ENCODE measurements at places on chromosomes 12 and 14.

DNA sequence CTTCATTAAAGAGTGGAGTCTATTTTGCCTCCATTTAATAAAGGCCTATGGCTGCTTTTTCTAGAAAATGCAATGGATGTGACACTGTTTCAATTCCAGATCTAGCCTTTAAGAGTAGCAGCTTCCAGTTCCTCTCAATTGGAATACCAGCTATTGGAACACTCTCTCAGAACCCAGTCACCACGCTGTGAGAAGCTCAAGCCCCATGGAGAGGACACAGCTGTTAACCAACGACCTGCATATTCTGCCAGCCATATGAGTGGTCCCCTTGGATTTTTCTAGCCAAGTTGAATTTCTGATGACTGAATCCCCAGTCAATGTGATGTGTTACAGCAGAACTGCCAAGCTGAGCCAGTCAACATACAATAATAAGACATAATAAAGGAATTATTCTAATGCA, 131.8 kb downstream of the TMTC3 start:
- DNase-seq = no peak

DNA sequence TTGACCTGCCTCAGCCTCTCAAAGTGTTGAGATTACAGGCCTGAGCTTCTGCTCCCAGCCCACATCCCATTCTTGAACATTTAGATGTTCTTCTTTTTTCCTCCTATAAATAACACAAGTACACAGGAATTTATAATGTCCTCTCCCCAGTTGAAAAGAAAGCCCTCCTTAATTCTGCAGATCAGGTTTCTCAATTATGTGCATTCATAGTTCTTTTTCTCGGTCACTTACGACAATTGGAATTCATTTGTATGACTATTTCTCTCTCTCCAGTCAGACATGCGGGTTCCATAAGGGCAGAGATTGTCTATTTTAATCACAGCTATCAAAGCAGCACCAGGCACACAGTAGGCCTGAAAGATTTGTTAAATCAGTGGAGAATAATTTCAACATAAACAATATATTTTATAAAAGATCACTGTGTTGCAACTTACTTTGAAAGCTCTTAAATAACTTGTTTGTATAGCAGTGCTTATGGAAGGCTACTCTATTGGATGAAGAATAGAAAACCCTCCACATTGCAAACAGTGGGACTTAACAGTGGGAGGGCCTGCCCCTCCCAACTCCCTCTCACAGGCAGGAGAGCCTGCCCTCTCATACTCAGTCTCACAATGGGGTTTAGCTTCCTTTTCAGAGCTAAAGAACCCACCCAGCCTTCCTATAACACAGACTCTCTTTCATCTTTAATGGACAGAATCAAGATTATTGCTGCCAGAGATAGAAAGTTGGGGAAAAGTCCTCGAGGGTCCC, 84.1 kb upstream of the TRAF3 start:
- no peak for DNase-seq

GRCh38 chr12:58681730-58682129, 238.6 kb downstream of the LRIG3 start:
- DNase-seq = no peak

DNA sequence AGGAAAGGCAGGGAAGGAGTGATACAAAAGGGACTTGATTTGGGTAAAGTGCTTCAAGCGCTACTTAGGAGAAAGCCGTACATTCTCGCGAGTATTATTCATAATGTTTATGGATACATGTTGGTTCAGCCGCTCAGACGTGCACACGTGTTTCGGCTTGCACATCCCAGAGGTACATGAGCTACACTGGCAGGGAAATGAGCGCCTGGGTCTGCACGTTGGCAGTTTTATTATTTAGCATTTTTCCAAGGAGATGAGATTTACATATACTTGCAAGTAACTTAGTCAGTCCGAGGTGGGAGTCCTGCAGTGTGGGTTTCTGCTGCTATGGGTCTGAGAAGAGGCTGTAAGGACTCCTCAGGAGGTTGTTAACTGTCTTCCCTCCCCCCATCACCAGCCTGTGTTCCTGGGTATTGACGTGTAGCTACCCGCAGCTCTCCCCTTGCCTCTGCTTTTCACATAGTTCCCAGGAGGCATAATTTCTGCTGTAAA, 1.5 kb downstream of the PRKCH start:
- DNase-seq = peak; percentile 60

- DNase-seq = no peak
Measured at GRCh38 chr12:28698553-28698952, 450.5 kb upstream of the FAR2 start.

- no peak for DNase-seq
Measured at GRCh38 chr12:127284870-127285431, 982.0 kb upstream of the TMEM132C start.

All from NCI-H2171 treated with DMSO at 0.1 percent for 48 hours (cell line).